ENCODE measurements at places on chromosomes 3 and 15.
A peak's percentile ranks its signal among the peaks of the same experiment; 100 is the strongest.

- DNase-seq = no peak
Measured at GRCh38 chr15:23038726-23039142, 635 bp downstream of the TUBGCP5 start.

GRCh38 chr15:98518823-98519561, 129.3 kb upstream of the IGF1R start:
- DNase-seq = peak; percentile 70

DNA sequence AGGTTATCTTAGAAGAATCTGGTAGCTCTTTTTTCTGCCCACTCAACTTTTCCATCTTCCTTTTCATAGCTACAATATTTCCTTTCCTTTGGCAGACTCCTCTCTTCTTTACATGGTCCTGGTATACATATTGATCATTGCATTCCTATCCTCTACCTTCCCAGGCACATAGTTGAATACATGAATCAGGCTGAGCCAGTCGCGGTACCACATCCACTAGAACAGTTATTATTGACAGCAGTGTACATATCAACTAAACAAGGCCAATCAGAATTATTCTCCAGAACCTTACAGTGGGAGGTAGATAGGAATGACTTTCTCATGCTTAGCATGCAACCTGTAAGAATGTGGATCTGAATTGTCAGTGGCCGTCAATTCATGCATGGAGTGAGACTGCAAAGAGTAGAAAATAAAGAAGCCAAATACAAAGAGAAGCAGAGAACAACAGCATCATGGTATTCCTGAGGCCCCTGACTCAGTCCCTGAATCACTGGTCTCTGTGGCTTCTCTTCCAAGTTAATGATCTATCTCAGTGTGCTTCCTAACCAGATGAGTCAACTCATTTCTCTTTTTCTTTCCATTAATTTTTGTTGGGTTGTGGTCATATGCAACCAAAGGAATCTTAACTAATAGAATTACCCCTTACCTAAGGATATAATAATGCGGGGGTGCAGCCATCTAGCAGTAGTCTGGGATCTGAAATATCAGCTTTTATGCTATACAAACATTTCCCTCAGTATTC, 60.9 kb upstream of the DCBLD2 start:
- DNase-seq = no peak

- peak; percentile 14 for DNase-seq
Measured at GRCh38 chr15:78415284-78415683, 22.7 kb upstream of the IREB2 start.

DNA sequence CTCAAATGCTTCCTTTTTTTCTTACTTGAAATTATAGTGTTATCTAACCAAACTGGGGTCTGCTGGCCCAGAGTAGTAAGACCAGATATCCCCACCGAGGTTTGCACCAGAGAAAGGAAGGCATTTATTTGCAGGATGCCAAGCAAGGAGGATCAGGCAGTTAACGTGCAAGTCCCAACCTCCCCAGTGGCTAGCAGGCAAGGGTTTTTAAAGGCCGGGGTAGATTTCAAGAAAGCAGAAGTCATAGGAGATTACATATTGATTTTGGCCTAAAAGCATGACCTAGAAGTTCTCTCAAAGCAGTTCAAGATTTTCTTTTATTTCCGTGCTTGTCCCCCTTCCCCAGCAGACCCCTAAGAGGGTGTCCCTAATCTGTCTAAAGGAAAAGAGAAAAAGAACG, 32.8 kb upstream of the STRIT1 start:
- no peak for DNase-seq

DNA sequence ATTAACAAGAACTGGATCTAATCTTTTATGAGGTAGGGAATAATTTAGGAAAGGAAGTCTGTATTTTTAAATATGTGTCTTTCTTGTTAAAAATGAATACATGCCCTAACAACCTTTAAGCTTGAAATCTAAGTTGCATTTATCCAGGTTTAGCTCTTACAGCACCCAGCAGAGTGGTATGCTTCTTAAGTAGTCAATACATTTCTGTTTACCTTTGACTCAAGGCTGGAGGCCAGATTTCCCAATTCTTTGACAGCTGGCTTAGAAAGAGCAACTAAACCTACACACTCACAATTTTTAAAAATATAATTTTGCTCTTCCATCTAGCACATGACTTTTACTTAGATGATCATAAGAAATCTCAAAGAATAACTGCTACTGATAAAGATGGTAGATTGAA, 148.9 kb downstream of the DPH6 start:
- DNase-seq = no peak

- DNase-seq = no peak
Measured at GRCh38 chr3:16357186-16358121, 92.4 kb downstream of the OXNAD1 start.

DNA sequence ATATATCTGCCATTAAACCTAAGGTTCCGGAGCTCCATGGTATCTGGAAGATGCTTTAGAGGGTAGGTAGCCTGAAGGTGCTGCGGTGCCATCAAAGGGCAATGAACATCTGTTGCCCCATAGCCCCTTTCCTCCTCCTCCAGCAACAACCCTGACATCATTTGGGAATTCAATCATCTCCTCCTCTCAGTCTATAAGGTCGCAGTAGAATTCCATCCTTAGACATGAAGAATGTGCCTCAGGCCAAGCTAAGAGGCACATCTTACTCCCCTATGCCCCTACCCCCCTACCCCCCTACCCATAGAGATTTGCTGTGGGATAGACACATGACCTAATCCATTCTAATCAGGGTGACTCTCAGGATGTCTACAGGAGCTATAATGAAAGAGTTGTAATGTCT, 1099.7 kb upstream of the CFAP20DC start:
- no peak for DNase-seq

DNA sequence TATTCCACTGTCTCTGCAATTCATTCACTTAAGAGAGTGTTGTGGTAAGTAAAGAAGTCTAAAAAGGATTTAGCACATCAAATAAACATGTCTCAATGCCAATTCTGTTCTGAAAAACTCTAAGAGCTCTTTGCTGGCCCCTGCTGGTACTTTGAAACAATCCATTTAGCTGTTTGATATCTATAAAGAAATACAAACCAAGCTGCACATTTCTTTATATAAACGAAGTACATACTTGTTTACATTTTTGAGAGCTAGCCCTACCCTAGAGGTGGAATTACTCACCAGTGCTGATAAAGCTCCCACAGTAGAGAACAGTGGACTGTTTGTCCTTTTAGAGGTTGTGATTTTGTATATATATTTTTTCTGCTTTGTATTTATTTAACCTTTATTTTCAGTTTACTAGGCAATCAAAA, 75.5 kb downstream of the NEDD4 start:
- peak; percentile 91 for DNase-seq

DNA sequence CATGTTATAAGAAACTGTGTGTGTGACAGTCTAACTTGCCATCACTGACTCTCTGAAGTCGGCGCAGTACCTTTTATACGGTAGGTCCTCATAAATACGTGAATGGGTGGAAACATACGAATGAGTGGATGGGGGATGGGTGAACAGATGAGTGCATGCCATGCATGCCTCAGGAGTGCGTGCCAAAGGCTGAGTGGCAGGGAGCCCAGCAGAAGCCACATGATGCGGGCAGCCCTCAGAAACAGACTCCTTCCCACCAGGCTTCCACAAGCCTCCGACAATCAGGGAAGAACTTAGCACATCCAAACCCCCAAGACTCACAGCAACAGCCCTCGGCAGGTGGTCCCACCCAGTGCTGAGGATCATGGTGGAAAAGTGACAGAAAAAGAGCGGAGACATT, 16.7 kb downstream of the HCN4 start:
- DNase-seq = no peak

DNA sequence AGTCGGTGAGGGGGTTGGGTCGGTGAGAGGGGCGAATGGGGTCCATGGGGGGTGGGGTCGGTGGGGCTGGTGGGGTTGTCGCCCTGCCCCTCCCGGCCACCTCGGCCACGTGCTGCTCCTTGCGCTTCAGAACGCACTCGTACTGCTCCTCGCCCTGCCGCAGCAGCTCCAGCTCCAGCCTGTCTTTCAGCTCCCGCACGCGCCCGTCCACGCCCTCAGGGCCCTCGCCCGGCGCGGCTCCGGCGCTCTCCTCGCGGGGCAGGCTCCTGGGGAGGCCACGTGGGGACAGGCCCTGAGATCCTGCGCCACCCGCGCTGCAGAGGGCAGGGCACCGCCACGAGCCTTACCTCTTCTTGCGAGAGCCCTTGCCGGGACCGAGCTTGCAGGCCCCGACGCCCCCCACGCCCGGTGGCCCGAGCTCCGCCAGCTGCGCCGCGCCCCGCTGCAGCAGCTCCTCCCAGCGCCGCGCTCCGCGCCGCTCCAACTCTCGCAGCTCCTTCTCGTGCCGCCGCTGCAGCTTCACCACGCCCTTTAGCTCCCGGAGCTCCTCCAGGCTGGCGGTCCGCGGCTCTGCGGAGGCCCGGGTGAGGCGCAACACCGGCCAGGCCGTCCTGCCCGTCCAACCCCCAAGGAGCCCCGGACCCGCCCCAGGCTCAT, 8.2 kb upstream of the ANKRD63 start:
- DNase-seq = peak; percentile 49

GRCh38 chr3:14598143-14598569, 53.4 kb upstream of the CCDC174 start:
- peak; percentile 11 for DNase-seq

DNA sequence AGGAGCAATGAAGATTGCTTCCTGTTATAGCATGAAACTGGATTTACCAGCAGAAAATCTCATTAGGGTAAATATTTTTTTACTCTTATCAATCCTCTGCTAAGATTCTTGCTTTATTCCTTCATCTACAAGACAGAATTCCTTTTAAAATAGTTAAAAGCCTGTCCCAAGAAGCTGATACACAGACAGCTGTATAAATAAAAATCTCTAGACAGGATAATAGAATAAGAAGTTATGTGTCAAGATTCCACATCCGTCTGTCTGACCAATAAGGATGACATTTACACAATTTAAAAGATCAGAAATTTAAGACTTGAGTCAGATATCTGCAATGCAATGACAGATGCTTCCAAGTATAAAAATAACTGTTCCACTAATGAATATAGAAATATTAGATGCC, 57.6 kb downstream of the SSR3 start:
- DNase-seq = peak; percentile 38

DNA sequence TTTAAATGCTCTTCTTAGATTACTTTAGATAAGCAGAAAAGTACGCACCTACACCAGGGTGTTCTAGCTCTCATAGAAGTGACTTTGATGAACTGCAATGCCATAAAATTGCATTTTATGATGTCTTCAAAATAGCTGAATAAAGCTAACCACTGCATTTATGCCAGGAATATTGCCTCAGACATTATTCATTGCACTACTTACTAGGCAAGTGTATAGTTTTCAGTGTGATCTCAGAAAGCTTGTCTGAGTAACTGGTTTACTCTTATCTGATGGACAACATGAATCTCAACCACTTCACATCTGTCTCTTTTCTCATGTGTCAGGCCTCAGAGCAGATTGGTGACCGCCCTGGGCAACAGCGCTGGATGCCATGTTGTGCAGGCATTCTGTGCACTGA, 119.3 kb upstream of the SLC2A2 start:
- no peak for DNase-seq

GRCh38 chr3:42122261-42123011, 31.3 kb downstream of the TRAK1 start:
- DNase-seq = no peak

DNA sequence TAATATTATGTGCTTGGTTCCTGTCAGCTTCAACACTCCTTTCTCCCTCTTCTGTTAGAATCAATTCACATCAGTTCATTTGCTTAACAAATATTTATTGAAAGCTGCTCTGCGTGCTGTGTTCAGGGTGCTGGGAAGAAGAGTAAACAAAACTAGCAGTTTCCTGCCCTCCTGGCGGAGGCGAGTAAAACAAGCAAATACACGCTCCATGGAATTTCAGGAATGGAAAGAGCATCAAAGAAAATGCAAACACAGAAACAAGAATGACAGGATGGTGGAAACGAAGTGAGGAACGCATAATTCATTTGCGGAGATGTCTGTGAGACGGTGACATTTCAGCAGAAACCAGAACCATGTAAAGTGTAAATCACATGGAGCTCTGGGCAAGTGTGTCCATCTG, 49.4 kb upstream of the SPTSSB start:
- peak; percentile 14 for DNase-seq

GRCh38 chr15:65612616-65612946, 1.6 kb upstream of the INTS14 start:
- DNase-seq = peak; percentile 10

All from fibroblast of gingiva (primary cell).